ENCODE measurements at places on chromosomes 3 and 15.
A peak's percentile ranks its signal among the peaks of the same experiment; 100 is the strongest.

GRCh38 chr3:81776643-81777042 is 15.2 kb upstream of the GBE1 start:
- DNase-seq: no peak

GRCh38 chr3:117524890-117525289 is 815.3 kb downstream of the TUSC7 start:
- DNase-seq: no peak

DNA sequence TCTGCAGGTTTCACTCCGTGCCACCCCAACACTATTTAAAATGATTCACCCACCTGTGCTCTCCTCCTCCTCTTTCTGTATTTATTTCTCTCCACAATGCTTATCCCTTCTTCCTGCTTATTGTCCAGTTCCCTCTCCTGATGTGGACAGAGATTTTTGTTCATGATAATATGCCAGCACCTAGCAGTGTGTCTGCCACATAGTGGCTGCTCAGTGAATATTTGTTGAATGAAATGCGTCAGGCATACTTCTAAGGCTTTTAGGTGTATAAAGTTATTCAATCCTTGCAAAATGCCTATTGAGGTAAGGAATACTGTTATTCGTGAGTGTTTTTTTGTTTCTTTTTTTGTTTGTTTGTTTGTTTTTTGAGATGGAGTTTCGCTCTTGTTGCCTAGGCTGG is 67.5 kb upstream of the MME start:
- DNase-seq: no peak

DNA sequence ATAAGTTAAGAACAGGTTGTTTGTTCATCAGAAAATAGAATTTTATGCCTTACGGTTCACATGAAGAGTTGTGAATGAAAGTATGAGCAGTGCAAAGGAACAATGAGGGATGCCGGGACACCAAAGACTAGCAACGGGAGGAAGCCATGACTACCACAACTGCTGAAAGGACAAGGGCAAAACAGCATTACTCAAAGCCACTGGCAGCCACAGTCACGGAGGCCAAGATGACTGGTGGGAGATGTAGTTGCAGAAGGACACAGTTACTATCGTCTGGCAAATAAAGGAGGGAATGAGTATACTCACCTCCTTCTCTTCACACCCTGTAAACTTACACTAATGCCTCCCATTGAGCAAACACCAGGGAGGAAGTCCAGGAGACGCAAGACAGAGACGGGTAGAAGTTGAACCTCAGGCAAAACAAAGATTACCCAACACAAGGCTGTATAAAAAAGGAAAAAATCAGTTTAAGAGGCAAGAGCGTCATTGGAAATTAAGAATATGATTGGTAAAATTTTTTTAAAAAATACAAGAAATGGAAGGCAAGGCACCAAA is 675.5 kb downstream of the FHIT start:
- no peak for DNase-seq

DNA sequence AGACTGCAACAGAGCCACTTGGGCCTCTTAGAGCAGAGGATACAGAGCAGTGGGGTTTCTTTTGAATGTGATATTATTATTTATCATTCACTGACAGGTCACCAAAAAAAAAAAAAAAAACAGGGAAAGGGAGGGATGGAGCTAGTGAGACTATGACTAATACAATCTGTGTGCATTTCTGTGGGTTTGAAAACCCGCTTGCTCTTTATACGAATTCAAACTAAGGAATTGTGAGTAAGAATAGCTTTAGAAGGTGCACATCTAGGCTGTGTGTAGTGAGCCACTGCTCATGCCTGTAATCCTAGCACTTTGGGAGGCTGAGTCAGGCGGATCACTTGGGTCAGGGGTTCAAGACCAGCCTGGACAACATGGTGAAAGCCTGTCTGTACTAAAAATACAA is 186.6 kb upstream of the MANF start:
- DNase-seq: no peak

GRCh38 chr15:38817427-38818156 is 253.0 kb upstream of the RASGRP1 start:
- peak; percentile 18 for DNase-seq

GRCh38 chr3:37456270-37456708 is 281.9 kb upstream of the LRRFIP2 start:
- DNase-seq: no peak

DNA sequence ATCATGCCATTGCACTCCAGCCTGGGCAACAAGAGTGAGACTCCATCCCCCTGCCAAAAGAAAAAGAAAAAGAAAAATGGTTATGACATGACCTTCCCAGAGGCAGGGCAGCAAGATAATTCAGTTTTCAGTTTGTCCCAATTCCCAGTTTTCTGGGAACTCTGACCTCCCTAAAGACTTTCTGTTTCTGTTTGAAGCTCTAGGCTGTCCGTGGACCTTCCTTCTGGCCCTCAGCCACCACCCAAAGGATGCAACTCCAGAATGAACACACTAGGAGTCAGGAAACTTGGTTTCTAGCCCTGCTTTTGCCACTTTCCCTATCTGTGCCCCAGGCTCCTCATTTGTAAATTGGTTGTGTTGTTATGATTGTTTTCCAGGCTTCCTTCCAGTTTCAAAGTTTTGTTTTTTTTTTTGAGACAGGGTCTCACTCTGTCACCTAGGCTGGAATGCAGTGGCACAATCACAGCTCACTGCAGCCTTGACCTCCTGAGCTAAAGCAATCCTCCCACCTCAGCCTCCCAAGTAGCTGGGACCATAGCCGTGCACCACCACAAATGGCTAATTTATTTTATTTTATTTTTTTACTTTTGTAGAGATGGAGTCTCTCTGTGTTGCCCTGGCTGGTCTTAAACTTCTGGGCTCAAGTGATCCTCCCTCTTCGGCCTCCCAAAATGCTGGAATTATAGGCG is 68.6 kb downstream of the CDC25A start:
- no peak for DNase-seq

- no peak for DNase-seq
These were observed 128.4 kb upstream of the SMAD3 start for GRCh38 chr15:66936861-66937582.

- DNase-seq: no peak
These were observed 284.0 kb upstream of the GADL1 start for GRCh38 chr3:31178467-31178866.

DNA sequence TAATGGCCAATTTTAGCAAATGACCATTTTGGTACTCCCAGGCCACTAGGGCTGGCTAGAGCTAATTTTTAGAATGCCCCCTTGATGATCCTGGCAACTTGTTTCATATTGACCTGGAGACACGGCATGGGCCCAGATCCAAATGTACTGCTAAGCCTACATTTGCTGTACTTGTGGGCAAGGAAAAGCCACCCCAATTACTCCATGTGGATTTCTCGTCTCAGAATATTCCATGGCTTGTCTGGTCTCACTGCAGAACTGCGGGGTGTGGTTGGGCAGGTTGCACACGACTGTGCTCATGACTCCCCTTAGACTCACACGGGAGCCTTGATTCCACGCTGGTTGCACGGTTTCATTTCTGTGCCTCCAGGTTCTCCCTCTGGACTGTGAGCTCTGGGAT is 140.9 kb downstream of the RPLP1 start:
- no peak for DNase-seq

GRCh38 chr3:175007306-175007705 is 148.2 kb downstream of the NAALADL2 start:
- DNase-seq: no peak

DNA sequence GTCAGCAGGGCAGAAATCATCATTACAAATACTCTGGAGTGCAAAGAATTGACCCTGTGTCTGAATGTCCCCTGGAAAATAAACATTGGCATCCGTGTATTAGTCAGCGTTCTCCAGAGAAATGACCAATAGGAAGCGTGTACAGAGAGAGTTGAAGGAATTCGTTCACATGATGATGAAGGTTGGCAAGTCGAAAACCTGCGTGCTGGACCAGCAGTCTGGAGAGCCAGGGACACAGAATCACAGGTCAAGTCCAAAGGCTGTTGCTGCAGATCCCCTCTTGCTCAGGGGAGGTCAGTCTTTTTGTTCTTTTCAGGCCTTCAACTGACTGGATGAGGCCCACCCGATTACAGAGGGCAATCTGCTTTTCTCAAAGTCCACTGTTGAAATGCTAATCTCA is 16.6 kb downstream of the GP9 start:
- no peak for DNase-seq

GRCh38 chr3:79038057-79038456 is 729.7 kb downstream of the ROBO1 start:
- no peak for DNase-seq

DNA sequence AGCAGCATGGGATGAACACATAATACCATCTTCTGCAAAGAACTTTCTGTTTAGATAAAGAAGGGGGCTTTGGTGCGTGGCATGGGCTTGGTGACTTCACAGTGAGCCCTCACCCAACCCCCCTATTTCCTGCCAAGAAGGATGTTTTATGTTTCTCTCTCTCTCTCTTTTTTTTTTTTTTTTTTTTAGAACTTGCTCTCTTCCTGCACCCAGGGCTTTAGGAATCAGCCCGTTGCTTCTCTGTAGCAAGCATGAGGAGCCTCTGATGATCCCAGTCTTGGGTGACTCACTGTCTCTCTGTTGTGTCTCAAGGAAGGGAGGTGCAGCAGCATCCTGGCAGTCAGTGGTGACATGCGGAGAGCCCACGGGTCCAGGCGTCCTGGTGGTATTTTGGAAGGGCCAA is 49.1 kb downstream of the CCK start:
- DNase-seq: no peak

DNA sequence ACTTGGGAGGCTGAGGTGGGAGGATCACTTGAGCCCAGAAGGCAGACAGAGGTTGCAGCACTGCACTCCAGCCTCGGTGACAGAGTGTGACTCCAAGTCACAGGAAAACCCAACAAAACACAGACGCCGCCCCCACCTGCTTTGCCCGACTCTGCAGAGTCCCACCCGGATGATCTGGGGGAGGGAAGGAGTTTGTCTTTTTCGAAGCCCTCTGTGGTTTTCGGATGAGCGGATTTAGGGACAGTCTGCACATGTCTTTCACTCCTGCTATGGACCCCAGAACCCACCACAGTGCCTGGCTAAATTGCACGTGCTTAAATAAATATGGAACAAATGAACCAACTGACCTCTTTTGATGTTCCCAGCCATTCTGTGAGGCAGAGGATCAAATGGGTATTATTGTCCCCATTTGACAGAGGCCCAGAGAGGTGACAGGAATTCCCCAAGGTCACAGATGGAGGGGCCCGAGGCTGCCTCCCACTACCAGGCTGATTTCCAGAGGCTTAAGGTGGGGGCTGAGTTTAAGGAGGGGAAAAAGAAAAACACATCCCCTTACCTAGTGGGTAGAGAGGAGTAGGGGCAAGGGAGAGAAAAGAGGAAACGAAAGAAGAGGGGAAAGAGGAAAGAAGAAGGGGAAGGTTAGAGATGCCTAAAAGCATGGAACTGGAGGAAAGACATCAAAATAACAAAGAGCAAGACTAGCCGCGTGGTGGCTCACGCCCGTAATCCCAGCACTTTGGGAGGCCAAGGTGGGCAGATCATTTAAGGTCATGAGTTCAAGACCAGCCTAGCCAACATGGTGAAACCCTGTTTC is 59.4 kb upstream of the TFRC start:
- no peak for DNase-seq

- no peak for DNase-seq
These were observed 548.6 kb upstream of the NAALADL2 start for GRCh38 chr3:174310475-174310983.

GRCh38 chr3:15633766-15634598 is 32.4 kb downstream of the BTD start:
- no peak for DNase-seq

DNA sequence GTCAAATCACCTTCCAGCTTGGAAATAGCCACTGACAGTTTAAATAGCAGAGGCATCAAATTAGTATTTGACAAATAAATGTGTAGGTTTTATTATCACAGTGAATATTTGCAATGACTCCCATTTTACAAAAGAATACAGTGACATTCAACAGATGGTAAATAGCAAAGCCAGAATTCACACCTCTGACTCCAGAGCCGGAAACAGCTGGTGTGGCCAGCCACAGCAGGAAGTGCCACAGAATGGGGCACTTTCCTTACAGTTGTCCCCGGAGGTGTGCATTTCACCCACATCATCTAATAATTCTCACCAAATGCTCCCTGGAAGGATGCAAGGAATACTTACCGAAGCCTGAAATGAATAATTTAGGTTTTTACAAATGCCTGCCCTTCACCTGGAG is 295.7 kb upstream of the WNT5A start:
- DNase-seq: no peak

DNA sequence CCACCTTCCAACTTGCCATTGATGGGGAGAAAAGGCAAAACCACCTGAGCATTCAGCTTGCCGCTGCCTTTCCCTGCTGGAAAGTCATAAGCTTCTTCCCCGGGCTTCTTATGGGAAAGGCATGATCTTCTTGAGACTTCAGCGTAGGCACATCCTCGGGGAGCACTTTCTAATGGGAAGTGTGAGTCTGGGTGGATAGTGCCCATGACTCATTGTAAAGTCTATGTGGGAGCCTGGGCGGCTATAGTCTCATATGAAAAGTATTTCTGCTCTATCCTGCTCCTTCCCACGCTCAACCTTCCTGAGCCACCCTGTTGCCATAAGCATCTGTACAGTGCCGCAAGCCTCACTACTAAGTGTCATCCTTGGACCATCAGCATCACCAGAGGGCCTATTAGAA is 309.9 kb upstream of the THBS1 start:
- DNase-seq: no peak

GRCh38 chr3:180116658-180117057 is 79.9 kb upstream of the PEX5L start:
- DNase-seq: no peak

- no peak for DNase-seq
These were observed 24.7 kb downstream of the KAT2B start for GRCh38 chr3:20064796-20065564.

GRCh38 chr3:17932136-17932771 is 189.8 kb upstream of the TBC1D5 start:
- no peak for DNase-seq

DNA sequence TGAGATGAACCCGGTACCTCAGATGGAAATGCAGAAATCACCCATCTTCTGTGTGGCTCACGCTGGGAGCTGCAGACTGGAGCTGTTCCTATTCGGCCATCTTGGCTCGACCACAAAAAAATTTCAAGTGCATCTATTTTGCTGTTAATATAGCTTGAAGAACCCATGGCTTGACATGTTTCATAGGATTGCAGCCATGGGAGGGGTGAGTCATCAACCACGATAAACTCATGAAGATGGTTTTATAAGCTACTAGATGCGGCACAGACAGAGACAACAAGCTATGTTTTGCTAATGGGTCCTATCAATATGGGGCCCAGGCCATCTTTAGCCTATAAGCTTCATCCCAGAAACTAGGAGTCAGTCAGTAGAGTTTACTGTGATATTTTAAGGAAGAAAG is 100.4 kb upstream of the PHLDB2 start:
- DNase-seq: no peak

All from GOT3 (cell line).